Frontal cortex (tissue), 4 donors: ENCODE measurements at places on chromosomes 4 and X. TPM values are rescaled to one million over a fixed set of nuclear protein-coding genes. Genes with fewer than 3 reads are reported as not detected.

GRCh38 chrX:153164733-153165132, 14.4 kb upstream of the MAGEA1 start:
- DNase-seq = no peak

DNA sequence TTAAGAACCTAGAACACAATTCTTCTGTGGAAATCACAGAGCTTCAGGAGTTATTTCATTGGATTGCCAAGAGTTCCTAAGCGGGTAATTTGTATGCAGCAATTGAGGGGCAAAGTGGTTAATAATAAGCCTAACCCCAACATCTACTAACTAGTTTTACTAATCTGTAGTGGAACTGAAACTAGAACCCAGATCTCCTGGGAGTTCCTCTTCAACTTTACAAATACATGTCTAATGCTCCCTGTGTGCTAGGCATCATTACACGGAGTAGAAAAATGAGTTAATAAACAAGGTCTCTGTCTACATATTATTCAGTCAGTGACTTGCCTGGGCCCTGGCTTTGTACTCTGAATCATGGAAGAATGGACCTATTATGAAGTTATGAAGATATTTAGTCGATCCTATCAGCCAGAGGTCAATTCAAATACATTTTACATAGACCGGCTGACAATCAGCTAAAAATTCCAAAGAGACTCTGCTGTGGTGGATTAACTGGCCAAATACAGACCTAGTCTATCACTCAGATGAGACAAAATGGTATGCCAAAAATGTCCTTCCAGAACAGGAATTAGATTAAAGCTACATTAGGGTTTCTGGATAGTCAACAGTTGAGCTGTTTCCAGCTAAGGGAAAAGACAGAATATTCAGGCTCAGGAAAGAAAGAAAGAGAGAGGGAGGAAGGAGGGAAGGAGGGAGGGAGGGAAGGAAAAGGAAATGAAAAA, 326.0 kb downstream of the FBXW7 start:
- no peak for DNase-seq

- DNase-seq = no peak
Observed at GRCh38 chr4:69239092-69239491, 24.5 kb upstream of the UGT2B11 start.

GRCh38 chr4:167492007-167492406, 257.7 kb upstream of the SPOCK3 start:
- DNase-seq = no peak

GRCh38 chr4:183059797-183060196, 39.3 kb upstream of the WWC2 start:
- no peak for DNase-seq

DNA sequence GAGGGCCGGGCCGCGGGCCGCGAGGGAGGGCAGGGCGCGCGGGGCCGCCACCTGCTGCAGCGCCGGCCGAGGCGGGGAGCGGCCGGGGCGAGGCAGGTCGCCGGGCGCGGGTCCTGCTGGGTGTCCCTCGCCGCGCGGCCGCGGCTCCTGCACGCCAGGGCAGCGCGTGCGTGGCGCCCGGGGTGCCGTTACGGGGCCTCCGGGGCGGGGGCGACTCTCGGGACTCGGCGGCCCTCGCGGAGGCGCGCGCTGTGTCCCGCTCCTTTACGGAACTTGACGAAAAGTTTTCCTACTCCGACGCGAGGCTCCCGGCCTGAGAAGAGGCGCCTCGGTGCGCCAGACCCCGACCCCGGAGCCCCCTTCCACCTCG, 329 bp downstream of the TBC1D14 start:
- no peak for DNase-seq

SHISA3 gene
- total RNA-seq = under 0.01 TPM

CD38 gene
- total RNA-seq = 1.6 TPM

DNA sequence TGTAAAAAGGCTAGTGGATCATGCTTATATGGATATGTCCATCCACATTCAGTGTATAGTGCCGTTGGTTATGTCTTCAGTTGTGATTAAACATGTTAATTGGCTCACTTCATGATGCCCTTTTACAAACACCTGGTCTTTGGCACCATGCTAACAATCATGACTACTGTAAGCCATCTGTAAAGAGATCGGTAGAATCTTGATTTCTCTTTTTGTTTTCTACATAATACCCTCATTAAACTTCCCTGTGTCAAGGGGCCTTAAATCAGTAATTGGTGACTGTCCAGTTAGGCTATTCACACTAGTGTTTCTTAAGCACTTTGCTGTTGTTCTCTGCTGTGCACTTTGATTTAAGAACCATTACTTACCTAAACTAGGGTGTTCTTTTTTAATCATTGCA, 475.2 kb downstream of the RPA4 start:
- no peak for DNase-seq
